ENCODE measurements at places on chromosomes 6 and 20. TPM values are rescaled to one million over a fixed set of nuclear protein-coding genes. Genes with fewer than 3 reads are reported as not detected.
A peak's percentile ranks its signal among the peaks of the same experiment; 100 is the strongest.

BEND6 gene
- 2.2 TPM for total RNA-seq

GPX5 gene
- not detected for total RNA-seq

DNA sequence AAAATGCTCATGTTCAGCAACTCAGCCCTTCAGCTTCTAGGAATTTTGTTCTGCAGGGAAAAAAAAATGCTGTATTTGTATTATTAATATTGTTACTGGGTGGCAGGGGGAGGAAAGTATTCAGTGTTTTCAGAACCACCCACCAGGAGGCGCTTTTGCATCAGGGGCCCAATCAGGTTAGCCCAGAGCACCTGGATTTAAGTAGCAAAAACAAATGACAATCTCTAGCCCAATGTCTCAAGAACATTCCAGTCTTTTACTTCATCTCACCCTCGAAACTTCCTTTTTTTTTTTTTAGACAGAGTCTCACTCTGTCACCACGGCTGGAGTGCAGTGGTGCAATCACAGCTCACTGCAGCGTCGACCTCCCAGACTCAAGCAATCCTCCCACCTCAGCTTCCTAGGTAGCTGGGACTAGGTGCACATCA, 635 bp upstream of the C20orf203 start:
- peak; percentile 44 for DNase-seq

DNA sequence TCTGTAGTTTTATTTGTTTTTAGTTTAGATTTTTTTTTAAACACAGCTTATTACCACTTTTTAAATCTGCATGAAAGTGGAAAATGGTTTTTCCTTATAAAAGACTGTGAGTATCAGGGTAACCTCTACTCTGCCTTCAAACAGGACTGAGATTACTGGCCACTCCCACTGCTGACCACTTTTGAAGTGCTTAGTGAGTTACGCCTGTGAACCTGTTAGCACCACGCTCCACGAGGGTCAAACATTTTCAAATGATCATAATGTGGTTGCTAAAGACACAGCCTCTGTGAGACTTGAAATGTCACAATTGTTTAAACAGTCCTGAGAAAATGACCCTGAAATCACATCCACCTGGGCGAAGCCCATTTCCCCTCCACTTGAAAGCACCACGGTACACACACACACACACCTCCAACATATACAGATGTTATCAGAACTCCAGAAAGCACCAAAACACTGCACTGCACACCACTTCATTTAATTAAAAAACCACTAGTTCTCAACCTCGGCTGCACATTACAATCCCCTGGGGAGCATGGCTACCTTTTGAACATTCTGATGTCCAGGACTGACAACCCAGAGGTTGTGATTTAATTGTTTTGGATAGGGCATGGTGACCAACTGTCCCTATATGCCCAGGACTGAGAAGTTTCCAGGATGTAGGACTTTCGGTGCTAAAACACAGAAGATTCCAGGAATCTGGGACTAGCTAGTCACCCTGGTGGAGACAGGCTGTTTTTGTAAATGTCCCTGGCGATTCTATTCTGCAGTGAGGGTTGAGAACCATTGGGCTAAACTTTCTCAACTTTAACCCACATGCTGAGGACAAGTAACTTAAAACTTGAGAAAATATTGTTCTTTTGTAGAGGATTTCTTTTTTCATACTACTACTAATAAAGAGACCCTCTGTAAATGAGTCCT, 176.4 kb upstream of the MYLIP start:
- DNase-seq: no peak

- DNase-seq: peak; percentile 35
Observed at GRCh38 chr6:3997177-3997770, 81.7 kb downstream of the FAM217A start.

DNA sequence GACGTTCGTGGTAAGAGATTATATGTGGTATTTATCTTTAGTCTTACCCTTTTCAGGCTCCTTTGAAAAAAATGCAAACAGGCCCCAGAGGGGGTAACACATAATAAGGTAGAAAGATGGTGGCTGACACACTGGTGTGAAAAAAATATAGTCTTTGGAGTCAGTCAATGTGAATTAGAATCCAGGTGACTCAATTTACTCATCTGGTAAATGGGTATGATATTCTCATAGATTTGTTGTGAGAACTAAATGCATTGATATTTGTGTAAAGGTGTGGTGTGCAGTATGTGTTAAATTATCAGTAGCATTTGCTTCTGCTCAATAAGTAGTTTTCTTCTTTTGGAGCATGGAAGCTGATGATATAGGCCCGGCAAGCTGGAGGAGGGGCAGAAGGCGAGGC, 25.7 kb downstream of the CD83 start:
- DNase-seq: no peak

ID1 gene
- 83.0 TPM for total RNA-seq

MEP1A gene
- 0.19 TPM for total RNA-seq

DNA sequence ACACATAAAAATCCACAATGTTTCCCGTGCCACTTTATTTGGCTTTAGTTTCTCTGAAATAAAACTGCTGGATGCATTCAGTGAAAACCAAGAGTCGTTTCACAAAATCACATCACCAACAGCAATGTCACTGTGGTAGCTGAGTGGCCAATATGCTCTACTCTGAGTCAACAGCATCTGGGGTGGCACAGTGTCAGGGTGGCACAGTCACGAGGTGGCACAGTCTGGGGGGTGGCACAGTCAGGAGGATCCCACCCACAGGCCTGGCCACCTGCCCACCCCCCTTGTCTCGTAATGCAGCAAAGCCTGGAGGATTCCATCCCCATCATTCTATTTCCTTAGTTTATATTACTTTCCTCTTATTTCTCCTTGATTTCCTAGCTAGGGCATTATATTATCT, 87.0 kb downstream of the ANKRD60 start:
- DNase-seq: no peak

GRCh38 chr6:130838951-130839350, 11.7 kb downstream of the SMLR1 start:
- no peak for DNase-seq

- no peak for DNase-seq
Observed at GRCh38 chr6:41177287-41177686, 14.4 kb upstream of the TREM2 start.

- peak; percentile 38 for DNase-seq
Observed at GRCh38 chr6:2990248-2990931, 9.3 kb upstream of the NQO2 start.

All from mammary epithelial cell (primary cell).